ENCODE measurements at places on chromosomes 12 and 14.
A peak's percentile ranks its signal among the peaks of the same experiment; 100 is the strongest.

DNA sequence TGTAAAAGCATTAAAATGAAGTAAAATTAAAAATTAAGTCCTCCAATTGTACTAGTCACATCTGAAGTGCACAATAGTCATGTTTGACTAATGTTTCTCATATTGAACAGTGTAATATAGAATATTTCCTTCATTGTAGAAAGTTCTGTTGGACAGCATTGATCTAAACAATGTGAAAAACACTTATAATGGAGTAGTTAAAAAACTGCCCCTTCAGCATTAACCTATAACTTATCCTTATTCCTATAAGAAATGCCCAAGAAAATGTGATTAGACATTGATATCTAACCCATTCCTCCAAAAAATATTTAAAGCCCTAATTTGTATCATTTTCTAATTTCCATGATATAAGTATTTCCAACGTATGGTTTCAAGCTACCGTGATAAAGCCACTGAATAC, 210.7 kb downstream of the RASSF9 start:
- DNase-seq = no peak

DNA sequence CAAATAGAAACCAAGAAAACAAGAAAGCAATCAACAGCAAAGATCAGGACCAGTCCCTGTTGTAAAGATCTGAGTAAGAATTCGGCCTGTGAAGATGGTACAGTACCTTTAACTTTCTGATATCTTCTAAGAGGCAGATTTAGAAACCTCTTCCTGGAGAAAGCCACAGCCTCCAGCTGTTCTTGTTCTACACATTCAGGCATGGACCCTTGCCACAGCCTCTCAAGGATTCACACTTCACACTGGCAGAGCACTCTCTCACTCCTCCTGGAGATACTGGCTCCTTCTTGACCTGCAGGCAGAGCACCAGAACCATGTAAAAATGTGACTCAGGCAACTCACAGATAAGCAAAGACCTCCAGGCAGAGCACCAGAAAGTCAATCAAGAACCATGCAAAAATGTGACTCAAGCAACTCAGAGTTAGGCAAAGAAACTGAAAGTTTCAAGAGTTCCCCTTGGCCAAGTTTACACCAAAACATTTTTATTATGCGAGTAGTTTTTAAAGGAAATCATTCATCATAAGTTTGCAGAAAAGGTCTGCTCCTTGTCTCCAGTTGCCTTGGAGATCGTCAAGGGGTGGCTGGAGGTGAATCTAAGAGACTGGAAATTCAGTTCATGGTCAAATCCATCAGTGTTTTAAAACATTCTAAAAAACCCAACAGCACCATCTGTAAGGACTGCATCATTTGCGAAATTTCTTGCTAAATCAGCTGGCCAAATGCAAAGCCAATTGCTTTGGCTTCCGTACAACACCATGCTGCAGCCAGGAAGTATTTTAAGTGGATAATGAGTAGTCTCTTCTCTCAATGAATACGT, 119.3 kb upstream of the MDM1 start:
- peak; percentile 49 for DNase-seq

- DNase-seq = no peak
Observed at GRCh38 chr12:93200291-93200917, 177.3 kb upstream of the NUDT4 start.

DNA sequence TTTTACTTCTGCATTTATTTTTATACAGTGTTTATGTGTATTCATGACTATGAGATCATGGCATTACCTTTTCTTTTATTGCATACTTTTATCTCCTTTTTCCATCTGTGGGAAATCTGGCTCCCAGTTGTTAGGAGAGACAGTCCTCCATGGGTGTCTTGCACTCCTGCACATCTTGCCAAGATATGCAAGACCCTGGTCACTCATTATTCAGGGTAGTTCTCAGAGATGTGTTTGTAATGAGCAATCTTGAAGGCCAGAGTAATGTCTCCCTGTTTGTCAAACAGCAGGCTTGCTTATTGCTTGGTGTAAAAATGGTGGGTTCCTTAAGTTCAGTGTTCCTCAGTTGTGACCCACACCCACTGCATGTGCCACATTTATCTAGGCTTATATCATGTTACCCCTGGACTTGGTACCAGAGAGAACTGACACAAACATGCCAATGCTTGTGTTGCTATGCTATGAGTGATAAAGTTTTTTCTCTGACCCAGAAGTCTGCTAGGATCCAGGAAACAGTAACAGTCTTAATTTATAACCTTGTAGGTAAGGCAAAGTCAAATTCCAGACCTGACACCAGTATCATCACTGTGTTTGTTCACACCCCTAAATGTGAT, 36.8 kb downstream of the PPHLN1 start:
- no peak for DNase-seq

DNA sequence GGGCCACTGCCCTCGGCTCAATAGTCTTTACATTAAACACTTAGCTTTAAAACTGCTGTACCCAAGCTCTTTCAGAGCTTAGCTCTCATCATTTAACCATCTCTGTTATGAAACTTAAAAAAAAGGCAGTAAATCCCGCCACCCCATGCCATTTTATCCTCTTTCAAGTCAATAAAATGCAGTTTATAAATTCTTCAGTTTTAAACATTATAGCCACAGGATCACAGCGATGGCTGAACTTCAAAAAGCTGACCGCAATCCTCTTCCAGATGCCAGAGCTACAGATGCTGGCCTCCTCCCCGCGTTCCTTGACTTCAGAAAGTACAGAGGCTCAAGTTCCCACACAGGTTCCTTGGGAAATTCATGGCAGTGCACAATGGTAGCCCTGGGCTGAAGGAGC, 4.2 kb downstream of the OR10G3 start:
- no peak for DNase-seq

DNA sequence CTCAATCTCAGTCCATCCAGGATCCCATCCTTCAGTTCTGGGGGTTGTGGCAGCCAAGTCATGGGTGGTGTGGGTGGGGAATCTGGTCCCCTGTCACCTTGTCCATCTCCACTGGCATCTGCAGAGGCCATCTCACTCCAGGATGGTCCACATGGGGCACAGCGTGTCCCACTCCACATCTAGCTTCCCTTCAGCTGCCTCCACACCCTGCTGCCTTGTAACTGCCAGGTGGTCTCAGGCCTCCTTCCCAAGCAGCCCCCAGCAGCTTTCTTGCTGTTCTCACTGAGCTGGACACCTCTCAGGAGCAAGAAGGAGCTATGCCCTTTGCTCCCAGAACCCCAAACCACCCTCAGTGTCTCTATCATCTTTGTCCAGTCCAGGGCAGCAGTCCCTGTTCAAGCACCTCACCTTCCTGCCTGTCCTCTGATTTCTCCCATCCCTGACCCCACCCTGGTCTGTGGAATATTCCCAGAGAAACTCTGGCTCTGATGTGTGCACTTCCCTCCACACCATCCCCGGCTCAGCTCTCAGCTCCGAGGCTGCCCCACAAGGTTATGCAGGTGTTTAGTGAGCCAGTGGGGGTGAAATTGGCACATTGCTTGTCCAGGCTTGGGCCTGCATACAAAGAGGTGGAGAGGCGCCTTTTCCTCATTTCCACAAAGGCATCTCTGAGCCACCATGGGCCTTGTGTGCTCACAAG, 13.7 kb upstream of the DYNC1H1 start:
- no peak for DNase-seq

GRCh38 chr12:26620907-26621306, 212.1 kb downstream of the ITPR2 start:
- DNase-seq = no peak

DNA sequence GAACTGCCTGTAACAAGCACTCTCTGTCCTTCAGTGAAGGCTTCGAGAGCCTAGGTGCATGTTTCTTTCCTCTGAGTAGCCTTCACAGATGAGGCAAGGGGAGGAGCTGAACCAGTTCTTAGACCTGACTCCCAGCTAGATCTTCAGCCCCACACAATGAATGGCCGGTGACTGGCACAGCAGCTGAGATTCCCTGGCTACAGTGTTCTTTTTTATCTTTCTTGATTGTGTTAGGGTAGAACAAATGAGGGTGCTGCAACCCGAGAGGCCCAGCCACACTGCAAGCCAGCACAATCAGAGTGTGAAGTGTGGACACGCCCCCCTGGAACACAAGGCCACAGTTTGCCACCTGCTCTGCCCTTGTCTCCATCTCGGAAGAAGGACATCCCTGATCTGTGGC, 19.1 kb upstream of the COL2A1 start:
- no peak for DNase-seq

GRCh38 chr14:54325766-54326165, 71.0 kb upstream of the CDKN3 start:
- DNase-seq = no peak

- no peak for DNase-seq
Observed at GRCh38 chr14:59186306-59186705, 2.2 kb upstream of the DAAM1 start.

DNA sequence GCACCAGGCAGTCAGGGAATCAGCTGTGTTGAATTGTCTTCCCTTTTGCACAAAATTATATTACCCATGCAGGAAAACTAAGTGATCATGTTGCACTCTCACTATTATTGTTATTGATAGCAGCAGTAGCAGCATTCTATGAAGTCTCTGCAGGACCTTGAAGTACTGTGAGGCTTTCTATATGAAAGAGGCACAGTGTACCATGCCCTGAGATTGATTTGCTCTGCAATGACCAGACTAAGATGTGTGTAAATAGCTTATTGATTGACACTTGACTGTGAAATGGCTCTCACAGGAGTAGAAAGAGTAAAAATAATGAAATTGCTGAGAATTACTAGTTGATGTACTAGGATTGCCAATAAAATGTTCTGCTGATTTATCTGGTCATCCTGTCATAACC, 99.9 kb downstream of the KICS2 start:
- no peak for DNase-seq

- DNase-seq = no peak
Observed at GRCh38 chr12:124667506-124668326, 100.3 kb upstream of the NCOR2 start.

- DNase-seq = no peak
Observed at GRCh38 chr12:57460468-57460784, 841 bp downstream of the GLI1 start.

GRCh38 chr14:52951681-52952554, 1.1 kb upstream of the FERMT2 start:
- DNase-seq = no peak

GRCh38 chr12:53198486-53199110, 8.5 kb downstream of the ITGB7 start:
- no peak for DNase-seq

GRCh38 chr12:123267991-123268843, 3.4 kb downstream of the CDK2AP1 start:
- DNase-seq = no peak

DNA sequence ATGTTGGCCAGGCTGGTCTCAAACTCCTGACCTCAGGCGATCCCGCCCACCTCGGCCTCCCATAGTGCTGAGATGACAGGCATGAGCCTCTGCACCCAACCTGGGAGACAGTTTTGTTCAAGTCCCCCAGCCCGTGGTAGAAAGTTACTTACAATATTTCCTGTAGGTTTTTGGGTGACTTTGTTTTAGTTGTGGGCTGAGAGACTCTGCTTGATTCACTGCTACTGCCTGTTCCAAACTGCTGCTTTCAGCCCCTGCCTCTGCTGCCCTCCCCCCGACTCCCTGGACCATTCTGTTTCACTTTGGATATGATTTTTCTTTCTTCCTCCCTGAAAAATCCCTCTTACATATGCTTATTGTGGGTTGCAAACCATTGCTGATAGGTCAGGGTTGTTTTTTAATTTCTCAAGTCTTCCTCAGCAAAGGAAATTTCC, 13.4 kb upstream of the PCNX1 start:
- no peak for DNase-seq

- DNase-seq = no peak
Observed at GRCh38 chr12:12088147-12088546, 17.4 kb downstream of the BCL2L14 start.

- no peak for DNase-seq
Observed at GRCh38 chr14:96204151-96205058, at the start of gene BDKRB2. Gene BDKRB2 (plus strand): TSS chr14:96204839. CDS start chr14:96237108, 32,269 bp downstream.

GRCh38 chr12:51850965-51851299, 2.4 kb upstream of the FIGNL2 start:
- DNase-seq = no peak

DNA sequence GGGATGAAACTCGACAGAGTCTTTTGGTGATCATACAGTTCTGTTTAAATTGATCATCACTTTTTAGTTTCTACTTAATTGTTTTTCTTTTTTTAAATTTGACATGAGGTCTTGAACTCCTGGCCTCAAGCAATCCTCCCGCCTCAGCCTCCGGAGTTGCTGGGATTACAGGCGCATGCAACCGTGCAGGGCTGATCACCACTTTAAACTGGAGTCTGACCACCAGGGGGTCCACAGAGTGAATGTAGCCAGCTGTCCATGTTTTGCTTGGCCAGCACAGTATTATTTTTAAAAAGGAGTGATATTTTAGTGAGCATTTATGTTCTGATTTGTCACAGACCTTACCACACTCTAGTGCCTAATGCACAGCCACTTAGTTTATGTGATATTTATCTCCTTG, 10.7 kb downstream of the DAAM1 start:
- DNase-seq = no peak

DNA sequence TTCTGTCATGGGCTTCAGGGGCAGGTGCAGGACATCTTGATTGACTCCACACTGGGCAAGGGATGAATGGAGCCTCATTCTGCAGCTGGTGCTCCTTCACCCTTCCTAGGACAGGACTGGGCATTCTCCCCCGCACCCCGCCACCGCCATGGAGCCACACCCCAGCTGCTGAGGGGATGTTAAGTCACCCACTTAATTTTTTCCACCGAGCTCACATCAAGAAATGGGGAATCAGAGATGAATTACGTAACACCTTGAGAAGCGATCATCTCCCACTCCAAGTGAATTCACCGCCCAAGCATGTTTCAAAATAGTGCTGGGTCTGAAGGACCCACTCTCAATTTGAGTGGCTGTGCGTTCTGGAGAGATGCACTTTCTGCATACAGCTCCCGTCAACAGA, 94.2 kb downstream of the EML1 start:
- DNase-seq = no peak

- no peak for DNase-seq
Observed at GRCh38 chr12:118347916-118348315, 24.8 kb downstream of the TAOK3 start.

- no peak for DNase-seq
Observed at GRCh38 chr14:93898081-93898611, 29.0 kb upstream of the FAM181A start.

- no peak for DNase-seq
Observed at GRCh38 chr12:116390401-116391335, 113.2 kb upstream of the MED13L start.

DNA sequence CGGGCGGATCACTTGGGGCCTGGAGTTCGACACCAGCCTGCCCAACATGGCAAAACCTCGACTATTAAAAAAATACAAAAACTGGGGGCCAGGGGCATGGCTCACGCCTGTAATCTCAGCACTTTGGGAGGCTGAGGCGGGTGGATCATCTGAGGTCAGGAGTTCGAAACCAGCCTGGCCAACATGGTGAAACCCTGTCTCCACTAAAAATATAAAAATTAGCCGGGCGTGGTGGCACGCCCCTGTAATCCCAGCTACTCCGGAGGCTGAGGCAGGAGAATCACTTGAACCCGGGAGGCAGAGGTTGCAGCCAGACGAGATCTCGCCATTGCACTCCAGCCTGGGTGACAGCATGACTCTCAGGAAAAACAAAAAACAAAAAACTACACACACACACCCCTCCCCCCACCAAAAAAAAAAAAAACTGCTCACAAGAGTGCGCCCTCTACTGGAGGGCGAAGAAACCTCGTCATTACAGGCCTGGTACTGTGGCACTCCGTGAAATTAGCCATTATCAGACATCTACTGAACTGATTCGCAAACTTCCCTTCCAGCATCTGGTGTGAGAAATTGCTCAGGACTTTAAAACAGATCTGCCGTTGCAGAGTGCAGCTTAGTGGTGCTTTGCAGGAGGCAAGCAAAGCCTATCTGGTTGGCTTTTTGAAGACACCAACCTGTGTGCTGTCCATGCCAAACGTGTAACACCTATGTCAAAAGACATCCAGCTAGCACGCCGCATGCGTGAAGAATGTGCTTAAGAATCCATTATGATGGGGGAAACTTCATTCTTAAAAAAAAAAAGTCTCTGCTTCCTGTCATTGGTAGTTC, 7.7 kb downstream of the PPP1R3E start:
- peak; percentile 36 for DNase-seq

Data from CD8-positive, alpha-beta memory T cell (primary cell).